Brain (organoid and tissue), 16 donors: ENCODE measurements at places on chromosomes 5 and 9.

DNA sequence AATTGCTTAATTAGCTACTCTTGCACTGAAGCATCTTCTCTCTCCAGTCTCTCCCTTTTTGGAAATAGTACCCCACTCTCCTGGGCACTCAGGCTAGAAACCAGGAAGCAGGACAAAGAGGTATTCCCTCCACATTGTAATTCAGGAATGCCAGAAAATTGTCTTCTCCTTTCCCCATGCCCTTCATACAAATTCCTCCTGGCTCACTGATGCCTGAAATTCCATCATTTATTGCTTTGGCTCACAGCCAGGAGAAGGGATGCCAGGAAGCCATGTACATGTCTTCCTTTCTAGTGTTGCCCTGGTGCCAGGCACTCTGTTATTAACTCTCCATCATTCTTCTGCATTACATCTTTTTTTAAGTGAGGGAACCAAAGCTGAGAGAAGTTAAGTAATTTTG, 716.5 kb upstream of the C9orf72 start:
- peak; percentile 23 for DNase-seq

DNA sequence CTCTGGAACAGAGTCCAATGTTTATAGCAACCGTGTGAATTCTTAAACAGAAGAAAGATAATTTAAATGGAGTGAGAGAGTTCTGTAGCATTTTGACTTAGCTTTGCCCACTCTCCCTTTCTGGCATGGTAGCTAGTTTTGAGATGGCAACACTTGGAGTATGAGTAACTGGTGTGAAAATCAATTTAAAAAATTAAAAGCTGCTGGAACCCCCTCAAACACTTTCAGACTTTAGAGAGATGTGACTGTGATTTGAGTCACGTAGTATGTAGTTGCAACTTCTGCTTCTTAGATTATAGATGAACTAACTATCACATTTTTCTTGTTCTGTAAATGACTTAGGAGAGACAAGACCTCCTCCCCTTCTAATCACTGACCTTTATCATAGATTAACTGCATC, 2309.5 kb upstream of the C9orf72 start:
- no peak for DNase-seq

- DNase-seq, result no peak
Measured at GRCh38 chr9:78865737-78866136, 568.8 kb downstream of the PSAT1 start.

DNA sequence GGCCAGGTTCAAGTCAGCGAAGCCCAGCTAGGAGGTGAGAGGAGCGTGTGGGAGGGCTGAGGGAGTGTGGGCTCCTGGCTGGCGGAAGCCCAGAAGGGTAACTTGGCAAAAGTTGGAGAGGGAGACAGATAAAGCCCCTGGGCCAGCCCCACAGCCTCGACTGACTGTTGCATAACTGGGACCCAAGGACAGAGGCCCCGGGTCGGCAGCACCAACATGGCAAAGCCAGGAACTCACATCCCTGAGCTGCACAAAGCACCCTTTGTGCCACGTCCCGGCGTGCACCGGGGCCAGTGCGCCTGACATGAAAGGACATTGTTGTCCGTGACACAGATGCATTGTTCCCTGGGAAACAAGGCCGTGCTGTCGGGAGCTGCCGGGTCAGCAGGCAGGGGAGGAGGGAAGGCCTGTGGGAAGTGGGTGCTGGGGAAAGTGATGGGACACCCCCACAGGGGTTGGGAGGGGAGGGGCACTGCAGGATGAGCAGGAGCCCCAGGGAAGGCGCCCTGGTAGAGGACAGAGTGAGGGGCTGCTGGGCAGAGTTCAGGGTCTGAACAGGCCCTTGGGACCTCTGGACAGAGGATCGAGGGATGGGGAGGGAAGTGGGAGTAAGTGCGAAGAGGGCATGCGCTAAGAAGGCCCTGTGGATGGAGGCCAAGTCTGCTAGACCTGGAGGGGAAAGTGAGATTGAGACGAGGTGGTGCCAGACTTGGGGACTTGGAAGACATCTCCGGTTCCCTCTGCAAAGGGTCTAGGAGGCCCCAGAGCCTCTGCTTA, 13.0 kb upstream of the DPM2 start:
- peak; percentile 82 for DNase-seq

DNA sequence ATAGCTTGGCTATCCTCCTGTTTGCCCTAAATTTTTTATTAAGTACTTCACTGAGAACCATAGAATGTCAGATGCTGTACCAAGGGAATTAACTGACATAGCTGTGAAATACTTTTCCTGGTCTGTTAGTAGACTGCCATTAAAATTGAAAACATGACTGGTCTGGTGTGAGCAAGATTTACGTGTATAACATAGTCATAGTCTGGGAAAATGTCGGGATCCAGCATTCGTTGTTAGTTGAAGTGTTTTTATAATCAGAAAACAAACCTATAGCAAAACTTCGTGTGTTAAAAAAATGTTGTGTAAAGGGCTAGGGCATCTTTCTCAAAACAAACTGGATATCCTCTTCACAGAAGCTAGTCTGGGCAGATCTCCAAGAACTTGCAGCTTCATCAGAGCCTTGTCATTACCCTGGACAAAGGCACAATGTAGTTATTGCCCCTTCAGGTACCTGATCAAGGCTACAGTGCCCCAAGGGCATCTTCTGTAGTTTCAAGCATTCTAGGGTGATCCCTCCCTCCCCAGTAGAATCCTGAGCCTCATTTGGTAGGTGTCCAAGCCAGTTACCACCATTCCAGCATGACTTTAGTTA, 454.2 kb upstream of the SGCD start:
- DNase-seq, result no peak

GRCh38 chr5:35143841-35144240, 86.4 kb downstream of the PRLR start:
- DNase-seq, result no peak

GRCh38 chr9:18692268-18692667, 218.3 kb downstream of the ADAMTSL1 start:
- no peak for DNase-seq

DNA sequence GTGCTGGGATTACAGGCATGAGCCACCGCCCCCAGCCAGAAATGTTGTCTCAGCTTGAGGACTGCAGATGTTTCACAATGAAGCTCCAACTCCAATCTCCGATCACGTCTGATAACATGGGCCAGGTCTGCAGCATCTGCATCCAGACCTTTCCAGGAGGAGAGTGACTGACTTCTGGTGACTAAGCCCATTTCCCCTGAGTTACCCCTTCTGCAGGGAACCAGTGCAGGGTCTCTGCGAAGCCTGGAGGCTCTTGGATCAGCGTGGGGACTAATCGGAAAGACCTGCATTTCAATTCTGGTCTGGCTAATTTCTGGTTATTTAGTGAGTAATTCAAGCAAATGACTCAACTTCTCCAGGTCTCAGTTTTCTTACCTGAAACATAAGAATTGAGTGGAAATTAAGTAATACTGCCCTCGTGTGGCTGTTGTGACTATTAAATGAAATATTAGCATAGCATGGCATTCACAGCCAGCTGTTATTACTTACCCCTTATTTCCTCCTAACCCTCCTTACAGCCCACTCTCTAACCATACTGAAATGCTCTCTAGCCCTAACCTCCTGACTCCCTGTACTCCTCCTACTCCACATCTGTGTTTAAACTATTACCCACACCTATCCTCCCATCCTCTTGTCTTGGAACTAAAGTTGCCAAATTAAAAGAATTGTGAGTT, 2.2 kb upstream of the GNPDA1 start:
- peak; percentile 70 for DNase-seq

GRCh38 chr5:107401470-107402122, 269.1 kb downstream of the EFNA5 start:
- DNase-seq, result peak; percentile 64

GRCh38 chr5:42878550-42878949, 66.9 kb upstream of the SELENOP start:
- DNase-seq, result no peak

DNA sequence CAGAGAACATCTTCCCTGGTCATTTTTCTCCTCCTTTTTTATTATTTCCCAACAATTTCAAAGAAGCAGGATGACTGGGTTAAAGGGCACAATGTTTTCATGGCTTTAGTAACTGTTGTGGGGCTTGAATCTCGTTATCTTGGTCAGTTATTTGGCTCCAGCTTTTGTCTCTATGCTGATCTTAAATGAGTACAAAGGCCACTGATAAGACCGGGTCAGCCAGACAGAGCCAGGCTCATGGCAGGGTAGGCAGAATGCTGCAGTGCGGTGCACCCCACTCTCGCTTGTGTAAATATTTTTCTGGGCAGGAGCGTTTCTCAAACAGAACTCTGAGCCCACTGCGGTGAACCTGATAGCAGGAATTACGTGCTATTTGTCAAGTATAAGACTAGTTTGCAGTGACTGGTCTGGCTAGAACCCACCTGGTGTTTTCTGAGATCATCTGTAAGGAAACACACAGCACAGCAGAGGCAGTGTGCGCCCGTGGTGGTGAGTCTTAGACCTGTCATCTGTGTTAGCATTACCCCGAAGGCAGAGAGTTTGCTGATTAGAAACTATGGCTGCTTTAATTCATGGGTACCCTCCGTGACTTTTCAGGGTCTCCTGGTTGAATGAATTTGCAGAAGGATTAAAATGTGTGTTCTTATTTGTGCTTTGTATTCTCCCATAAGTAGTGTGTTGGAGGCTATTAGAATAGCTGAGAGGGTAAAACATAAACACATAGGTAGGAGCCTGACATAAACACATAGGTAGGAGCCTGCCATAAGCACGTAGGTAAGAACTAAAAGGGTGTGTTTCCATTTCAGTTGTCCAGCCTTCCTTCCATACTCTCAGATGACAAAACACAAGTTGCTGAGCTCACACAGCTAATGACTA, 158.6 kb upstream of the DMRT1 start:
- no peak for DNase-seq

- no peak for DNase-seq
Measured at GRCh38 chr9:93644397-93645088, 68.2 kb downstream of the PHF2 start.

GRCh38 chr9:137266585-137267453, 10.7 kb upstream of the TOR4A start:
- no peak for DNase-seq

DNA sequence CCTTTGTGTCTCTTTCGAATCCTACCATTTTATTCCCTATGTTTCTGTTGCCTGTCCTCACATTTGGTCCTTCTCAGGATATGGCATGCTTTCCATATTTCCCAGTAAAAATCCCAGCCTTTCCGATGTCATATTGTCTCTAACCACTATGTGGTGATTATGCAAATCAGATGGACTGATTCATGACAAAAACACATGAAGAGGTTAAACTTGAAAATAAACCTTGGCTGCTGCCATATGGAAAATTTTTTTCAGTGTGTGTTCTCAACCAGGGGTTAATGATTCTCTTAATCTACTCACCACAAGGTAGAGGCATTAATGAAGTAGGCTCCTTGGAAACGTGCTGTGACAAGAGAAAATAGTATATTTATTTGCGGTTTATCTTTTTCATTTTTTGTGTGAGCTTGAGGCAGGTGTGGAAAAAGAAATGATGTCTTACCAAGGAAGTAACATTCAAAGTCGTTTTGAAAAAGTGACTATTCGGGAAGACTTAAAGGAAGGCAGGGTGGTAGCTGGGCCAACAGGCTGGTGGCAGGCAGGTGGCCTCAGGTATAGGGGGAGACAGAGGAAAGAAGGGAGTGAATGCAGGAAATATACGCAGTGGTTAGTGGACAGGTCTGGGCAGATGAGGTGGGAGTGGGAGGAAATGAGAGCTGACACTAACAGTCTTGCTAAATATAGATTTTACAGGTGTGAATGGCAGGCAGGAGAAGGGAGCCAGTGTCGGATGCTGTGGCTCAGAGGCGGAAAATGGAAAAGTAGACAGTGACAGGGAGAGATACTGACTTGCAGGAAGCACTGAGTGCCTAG, 46.2 kb downstream of the DMRT2 start:
- no peak for DNase-seq

DNA sequence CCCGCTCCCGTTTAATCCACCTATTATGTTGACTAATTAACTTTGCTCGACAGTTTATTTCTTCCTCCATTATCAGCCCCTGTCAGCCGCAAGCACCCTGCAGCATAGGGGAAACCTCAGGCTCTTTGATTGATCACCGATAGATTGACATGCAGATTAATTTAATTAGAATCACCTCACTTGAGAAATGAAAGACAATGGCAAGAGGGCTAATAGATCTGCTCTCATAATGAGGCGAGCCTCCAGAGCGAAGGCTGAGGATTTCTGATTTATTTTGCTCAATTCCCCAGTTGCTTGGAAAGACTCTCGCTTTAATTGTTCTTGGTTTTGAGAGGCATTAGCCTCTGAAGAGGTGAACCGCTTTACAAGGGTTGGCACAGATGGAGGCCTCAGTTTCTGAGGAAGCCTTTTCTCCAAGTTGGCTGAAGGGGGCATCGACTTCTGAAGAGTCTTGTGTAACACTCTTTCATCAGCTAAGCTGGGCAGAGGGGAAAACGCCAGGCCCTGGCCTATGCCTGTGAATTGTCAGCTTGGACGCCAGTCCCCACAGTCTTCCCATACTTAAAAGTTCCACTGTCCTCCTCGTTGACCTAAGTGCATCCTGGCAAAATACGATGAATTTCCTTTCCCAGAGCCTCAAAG, 275.4 kb downstream of the EBF1 start:
- DNase-seq, result no peak

- no peak for DNase-seq
Measured at GRCh38 chr9:36789886-36790285, 217.2 kb downstream of the MELK start.

- no peak for DNase-seq
Measured at GRCh38 chr5:67974471-67974870, 241.1 kb upstream of the PIK3R1 start.

DNA sequence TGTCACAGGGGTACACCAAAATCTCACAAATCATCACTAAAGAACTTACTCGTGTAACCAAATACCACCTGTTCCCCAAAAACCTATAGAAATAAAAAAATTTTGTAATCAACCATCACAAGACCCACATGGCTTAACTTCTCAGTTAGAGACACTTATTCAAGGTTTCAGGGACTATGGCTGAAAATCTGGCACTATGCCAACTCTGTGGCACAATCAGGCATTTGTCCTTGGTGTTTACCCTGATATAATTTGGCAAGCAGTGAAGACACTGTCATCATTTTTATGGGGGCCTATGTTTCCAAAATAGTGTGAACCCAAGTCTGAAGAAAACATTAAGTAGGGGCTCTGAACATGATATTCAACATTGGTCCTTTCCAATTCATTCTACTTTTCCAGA, 59.0 kb downstream of the ZNF622 start:
- no peak for DNase-seq

DNA sequence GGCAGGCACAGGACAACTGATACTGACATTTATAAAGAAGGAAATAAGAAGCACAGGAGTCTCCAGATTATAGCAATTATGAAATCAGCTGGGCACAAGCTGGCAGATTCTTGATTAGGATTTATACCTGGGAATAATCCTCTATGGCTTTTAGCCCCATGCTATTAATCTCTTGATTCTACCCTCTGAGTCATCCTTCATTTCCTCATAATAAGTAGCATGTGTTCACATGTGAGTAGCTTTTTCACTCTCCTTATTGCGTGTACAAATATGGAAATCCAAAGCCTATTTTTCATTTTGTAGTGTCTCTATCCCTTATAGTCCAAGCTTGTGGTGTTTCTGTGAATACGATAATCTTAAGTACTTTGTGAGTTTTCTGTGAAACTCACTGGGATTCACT, 185.0 kb upstream of the PRLR start:
- no peak for DNase-seq
